AG09309 (cell line): ENCODE measurements at places on chromosomes 6 and 20.
A peak's percentile ranks its signal among the peaks of the same experiment; 100 is the strongest.

DNA sequence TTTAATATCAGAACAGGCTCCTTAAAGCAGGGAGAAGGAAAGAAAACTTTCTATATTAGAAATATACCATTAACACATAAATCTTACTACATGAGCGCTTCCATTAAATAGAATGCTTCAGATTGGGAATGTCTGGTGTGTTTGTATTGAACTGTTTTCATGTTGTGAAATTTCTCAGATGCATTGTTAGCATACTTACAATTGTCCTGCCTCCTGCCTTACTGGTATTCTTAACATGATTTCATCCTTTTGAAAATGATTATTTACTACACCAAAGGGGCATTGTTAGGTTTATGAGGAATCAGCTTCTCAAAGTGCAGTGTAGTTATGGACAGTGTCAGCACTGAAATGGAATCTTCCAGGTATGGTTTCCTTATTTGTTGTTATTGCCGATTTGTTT lies 145.6 kb downstream of the MTFR2 start:
- no peak for DNase-seq

DNA sequence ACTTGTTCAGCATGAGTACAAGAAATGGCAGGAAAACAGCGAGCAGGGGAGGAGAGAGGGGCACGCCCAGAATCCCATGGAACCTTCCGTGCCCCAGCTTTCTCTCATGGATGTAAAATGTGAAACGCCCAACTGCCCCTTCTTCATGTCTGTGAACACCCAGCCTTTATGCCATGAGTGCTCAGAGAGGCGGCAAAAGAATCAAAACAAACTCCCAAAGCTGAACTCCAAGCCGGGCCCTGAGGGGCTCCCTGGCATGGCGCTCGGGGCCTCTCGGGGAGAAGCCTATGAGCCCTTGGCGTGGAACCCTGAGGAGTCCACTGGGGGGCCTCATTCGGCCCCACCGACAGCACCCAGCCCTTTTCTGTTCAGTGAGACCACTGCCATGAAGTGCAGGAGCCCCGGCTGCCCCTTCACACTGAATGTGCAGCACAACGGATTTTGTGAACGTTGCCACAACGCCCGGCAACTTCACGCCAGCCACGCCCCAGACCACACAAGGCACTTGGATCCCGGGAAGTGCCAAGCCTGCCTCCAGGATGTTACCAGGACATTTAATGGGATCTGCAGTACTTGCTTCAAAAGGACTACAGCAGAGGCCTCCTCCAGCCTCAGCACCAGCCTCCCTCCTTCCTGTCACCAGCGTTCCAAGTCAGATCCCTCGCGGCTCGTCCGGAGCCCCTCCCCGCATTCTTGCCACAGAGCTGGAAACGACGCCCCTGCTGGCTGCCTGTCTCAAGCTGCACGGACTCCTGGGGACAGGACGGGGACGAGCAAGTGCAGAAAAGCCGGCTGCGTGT lies 11.6 kb downstream of the TNFAIP3 start:
- DNase-seq = no peak

GRCh38 chr6:43702534-43703440 lies 15.2 kb upstream of the MRPS18A start:
- DNase-seq = peak; percentile 76

DNA sequence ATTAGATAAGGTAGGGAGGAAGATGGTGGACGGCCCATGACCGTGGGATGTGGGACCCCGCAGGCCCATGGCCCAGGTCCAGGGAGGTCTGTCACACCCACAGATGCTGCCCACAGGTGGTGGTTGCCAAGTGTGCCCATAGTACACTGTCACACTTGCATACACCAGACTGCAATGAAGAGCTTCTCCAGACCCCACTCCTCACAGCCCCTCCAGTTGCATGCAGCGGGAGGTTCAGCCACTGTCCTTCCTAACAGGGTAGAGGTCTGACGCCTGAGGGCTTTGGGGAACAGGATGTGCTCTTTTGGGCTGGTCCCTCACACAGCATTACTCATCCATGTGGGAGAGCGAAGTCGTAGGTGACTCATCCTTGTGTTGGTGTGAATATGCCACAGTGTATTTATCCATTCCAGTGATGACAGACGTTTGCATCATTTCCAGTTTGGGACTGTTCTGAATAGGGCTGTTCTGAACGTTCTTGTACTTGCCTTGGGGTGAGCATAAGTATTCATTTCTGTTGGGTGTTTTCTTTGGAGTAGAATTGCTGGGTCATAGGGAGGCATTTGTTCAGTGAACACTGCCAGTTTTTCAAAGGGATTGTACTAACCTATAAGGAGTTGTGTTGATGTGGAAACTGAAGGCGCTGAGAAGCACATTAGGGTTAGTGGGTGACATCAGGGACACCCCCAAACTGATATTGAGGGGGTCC lies 10.1 kb upstream of the PYGB start:
- DNase-seq = peak; percentile 99

DNA sequence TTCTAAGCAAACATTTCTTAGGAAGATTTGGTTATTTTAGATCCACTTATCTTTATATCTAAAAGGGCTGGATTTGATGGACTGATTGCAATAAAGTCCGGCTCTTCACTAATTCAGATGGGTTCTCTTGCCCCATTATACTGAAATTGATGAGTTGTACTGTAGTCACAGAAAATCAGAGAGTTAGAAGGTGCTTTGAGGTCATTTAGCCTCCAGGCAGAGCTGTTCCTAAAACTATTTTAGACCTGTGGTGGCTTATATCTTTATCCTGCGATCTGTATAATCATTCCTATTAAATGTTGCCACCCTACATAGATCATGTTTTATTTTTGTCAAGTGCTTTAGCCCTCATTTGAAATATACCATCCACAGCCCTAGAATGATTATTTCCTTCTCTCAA lies 61.3 kb upstream of the ATXN1 start:
- DNase-seq = no peak

DNA sequence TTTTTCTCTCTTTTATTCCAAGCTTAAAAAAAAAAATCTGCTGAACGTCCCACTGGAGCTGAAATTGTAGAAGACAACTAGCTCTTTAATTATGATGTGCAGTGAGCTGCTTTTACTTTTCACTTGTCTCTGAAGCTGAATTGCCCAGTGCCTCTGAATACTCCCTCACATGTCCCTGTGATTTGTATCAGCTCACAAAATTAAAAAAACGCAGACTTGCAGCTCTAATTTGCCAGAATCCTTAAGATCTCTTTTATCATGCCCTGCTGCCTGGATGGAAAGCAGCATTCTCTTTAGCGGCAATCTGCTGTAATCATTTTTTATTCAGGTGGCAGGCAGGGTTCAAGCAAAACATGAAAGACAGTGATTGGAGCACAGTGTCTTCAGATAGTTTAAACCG lies 443.8 kb upstream of the SPTLC3 start:
- no peak for DNase-seq

- no peak for DNase-seq
Measured at GRCh38 chr6:157774153-157775135, 48.6 kb upstream of the SNX9 start.

- DNase-seq = no peak
Measured at GRCh38 chr6:140909625-140910024, 1223.1 kb upstream of the GJE1 start.

DNA sequence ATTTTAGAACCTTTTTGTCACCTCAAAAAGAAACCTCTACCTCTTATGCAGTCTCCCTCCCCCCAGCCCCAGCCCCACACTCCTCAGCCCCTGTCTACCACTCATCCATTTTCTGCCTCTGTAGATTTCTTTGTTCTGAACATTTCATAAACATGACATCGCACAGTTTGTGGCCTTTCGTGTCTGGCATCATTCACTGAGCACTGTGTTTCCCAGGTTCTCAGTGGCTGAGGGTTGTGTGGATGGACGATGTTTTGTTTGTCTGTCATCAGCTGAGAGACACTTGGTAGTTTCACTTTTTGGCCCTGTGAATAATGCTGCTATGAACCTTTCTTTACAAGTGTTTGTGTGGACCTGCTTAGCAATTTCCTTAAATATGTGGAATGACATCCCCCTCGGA lies 64.5 kb downstream of the FAM120B start:
- no peak for DNase-seq

- peak; percentile 63 for DNase-seq
Measured at GRCh38 chr6:111230351-111231089, 143.2 kb downstream of the SLC16A10 start.

GRCh38 chr6:3284436-3284876 lies 25.7 kb downstream of the PSMG4 start:
- DNase-seq = no peak
